ENCODE measurements at places on chromosomes 13 and 19.

DNA sequence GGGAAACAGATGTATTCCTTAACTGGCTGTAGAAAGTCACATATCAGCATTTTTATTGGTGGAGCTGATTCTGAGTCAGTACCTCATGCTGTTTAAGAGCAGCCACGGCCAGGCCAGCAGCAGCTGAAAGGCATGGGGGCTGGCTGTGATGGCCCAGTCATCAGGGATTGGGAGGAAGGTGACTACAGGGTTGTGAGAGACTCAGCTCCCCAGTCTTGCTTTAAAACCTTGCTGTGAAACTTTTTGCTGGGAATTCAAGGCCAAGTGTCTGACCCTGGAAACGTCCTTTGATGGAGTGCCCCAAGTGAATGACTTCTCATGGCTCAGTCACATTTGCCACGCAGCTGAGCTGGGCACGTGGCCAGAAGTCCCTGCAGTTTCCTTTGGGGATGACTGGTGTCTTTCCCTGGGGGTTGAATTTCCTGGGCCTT, 39.1 kb upstream of the RNF113B start:
- DNase-seq = no peak

DNA sequence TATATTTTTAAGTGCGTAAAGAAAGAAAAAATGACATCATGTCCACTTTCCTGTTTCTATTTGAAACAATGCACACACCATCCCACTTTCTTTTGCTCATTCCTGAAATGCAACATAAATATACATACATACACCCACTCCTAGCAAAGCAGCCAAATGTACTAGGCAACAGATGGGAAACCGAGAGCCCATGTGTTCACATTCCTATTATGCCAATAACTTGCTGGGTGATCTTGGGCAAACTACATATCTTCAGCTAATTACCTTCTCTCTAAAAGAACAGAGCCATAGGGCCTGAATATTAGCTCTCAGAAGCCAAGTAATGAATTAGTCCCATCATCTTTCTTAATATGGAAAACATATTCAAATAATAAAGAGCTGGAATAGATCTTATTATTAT, 610.6 kb upstream of the ATXN8OS start:
- DNase-seq = no peak

- DNase-seq = no peak
Observed at GRCh38 chr13:24228852-24229458, 68.4 kb downstream of the SPATA13 start.

DNA sequence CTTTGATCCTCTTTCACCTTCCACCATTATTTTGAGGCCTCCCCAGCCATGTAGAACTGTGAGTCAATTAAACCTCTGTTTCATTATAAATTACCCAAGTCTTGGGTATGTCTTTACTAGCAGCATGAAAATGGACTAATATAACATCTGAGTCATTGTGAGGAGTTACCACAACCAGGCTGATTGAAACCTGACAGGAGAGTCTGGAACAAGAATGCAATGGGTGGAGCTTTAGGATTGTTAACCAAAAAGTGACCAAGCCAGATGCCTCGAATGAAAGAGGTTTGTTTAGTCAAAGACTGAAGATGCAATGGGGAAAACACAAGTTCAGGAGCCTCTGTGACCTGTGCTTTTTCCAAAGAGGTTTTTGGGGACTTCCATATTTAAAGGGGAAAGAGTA, 659.0 kb downstream of the SLITRK6 start:
- no peak for DNase-seq

- no peak for DNase-seq
Observed at GRCh38 chr13:39422845-39423565, 180.0 kb downstream of the LHFPL6 start.

DNA sequence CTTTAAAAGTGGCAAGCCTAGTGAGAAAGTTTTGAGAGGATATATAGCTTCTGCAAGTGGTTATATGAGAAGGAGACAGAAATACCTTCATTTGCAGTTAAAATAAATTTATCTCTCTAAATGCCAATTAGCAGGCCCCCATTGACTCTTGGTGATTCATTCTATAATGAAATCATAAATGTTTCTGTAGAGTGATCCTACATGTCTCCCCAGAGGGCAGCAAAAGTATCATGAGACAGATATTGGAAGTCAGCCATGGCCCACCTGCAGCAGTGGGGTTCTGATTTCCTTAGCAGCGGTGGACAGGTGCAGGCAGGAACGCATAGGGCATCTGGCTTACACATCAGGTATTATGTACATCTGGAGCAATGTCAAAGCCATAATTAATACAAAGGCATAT, 385.4 kb upstream of the SLC10A2 start:
- DNase-seq = no peak

DNA sequence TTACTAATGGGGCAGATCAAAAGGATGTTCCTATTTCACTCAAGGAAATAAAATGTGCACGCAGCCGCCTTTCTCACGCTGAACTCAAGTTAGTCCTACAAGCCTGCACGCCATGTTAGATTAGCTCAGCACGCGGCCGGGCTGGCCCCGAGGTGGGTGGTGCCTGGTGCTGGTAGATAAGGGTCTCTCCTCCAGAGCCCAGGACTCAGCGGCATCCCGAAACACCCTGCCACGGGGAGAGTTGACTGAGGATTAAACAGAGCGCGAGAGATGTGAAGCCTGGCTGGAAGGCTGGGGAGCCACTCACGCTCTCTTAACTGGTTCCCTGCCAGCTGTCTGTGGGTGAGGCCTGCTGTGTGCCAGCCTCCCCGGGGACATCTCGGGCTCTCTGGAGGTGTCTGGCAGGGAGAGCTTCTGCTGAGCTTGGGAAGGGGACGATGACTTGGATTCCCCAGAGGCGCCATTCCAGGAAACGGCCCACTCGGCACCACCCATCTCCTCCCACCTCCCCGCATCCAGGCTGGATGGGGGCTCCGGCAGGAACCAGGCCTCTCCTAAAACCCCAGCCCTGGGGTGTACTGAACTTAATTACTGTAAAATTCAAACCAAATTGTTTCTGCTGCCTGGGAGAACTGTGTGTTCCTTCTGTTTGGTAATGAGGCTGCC, 122.2 kb downstream of the KDM4B start:
- DNase-seq = peak; percentile 67

DNA sequence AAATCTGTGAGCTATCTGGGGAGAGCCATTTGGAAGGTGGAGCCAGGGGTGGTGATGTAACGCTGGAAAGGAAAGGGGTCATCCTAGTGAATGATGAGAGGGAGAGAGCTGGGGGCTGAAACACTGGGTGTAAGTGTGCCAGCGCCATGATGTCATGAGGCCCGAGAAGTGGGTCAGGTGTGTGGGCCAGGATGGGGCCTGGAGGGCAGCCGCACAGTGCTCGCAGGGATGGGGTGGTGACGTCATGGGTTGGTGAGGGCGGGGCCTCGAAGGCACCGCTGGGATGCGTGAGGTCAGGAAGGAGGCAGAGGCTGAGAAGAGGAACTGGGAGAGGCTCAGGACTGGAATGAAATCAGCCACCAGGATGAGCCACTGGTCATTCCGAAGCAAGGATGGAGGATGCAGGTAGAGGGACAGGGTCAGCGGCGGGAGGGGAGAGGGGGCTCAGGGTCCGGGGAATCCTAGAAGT, 4.4 kb downstream of the CCDC61 start:
- DNase-seq = peak; percentile 73

Measured in ecto neural progenitor cell (in vitro differentiated cells).